ENCODE measurements at places on chromosomes 3 and 15.

DNA sequence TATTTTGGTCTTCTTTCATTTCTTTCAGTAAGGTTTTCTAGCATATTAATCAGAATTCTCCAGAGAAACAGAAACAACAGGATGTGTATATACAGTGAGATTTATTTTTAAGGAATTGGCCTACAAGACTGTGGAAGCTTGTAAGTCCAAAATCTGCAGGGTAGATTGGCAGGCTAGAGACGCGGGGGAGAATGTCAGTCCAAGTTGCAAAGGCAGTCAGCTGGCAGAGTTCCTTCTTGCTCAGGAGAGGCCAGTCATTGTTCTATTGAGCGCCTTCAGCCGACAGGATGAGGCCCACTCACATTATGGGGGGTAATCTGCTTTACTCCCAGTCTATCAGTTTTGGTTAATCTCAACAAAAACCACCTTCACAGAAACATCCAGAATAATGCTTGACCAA lies 133.4 kb upstream of the UBE3A start:
- DNase-seq = no peak

- DNase-seq = no peak
Observed at GRCh38 chr3:151144760-151145159, 58.3 kb downstream of the GPR171 start.

GRCh38 chr3:127395663-127396355 lies 108.0 kb upstream of the PRR20G start:
- DNase-seq = no peak

- DNase-seq = no peak
Observed at GRCh38 chr15:61605343-61605742, 376.2 kb upstream of the RORA start.

DNA sequence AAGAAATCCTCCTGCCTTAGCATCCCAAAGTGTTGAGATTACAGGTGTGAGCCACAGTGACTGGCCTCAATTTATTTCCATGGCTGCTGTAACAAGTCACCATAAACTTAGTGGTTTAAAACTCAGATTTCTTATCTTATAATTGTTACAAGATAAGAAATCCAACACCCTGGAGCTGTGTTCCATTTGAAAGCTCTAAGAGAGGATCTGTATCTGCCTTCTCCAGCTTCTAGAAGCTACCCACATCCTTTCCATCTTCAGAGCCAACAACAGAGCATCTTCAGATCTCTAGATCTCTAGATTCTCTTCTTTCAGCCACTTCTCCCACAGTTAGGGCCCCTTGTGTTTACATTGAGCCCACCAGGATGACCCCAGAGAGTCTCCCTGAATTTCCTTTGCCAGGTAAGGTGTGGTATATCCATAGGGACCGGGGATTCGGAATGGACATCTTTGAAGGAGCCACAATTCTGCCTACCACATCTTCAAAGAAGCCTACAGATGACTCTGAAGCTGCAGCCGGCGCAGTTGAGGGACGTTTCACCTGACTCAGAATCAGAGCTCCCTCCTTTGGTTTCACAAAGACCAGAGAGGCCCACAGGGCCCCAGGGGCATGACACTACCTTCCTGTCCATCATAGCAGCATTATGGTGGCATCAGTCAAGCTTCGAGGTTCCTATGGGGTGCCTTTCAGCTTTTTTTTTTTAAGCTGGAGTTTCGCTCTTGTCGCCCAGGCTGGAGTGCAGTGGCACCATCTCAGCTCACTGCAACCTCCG lies 87.0 kb upstream of the IGF1R start:
- no peak for DNase-seq

GRCh38 chr3:157916672-157917071 lies 189.5 kb downstream of the SHOX2 start:
- no peak for DNase-seq

DNA sequence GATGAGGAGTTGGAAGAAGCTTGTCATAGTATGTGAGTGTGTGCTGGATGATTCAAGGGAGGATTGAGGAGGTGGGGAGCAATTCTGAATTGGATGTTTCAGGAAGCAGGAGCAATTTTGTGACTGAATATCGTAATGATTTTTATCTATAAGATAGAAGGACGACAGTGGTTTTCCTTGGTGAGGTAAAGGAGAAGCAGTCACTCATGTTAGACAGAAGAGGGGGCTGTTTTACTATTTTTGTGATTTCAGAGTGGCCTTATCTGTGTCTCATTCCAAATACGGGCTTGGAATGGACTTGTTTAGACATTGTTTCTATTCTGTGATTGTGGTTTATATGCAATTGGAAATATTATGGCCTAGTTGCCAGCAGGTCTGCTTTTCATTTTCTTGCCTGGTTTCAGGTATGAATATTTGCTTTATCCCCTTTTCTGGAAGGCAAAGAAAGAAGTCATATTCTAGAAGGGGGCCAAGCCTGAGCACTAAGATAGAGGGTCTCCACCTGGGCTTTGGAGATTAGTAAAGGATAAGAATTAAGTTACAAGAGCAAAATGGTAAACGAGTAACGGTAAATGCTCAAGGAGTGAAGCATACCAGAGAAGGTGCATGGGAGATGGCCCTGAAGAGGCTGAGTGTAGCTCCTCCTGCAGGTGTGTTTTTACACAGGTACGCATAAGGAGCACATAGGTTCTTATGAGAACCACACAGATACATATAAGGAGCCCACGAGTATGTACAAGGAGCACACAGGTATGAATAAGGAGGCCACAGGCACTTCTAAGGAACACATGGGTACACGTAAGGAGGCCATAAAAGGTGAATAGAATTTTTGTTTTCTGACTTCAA lies 124.6 kb upstream of the KCNAB1 start:
- no peak for DNase-seq

DNA sequence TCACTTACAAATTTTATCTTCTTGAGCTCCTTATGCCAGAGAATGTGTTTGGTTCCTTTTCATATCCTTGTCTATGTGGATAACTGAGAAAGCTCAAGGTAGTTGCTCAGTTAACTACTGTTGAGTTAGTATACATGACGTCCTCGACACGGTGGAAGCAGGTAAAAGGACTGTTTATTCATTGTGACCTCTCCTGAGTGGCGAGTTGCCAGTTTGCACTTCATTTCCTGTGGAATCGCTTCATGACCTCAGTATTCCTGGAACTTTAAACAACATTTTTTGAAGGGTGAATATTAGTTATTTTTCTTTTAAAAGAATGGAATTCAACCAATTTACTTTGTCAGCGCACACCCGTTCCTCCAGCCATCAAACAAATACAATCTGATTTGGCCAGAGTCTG lies 1.2 kb upstream of the TPRG1 start:
- no peak for DNase-seq

DNA sequence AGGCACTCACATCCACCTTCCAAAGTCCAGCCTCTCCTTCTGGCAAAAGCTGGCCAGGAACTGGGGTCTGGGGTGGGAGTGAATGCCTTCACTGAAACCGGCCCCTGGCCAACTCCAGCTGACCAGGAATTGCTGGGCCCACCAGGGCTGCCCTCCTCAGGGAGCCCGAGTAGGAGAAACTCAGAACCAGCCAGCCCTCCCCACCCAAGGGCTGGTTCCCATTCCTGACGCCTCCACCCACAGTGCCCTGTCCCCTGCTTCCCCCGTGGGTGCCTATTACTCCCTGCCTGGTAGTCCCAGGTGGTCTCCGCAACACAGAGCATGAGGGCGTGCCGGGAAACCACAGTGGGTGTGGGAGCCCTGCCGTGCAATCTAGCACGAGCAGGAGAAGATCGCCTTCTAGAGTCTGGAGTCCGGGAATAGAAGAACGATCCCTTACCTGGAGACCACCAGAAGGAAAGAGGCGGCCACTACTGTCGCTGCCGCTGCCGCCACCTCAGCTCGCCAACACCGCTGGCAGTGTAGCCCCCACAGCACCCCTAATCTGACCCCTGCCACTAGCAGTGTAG lies 178.8 kb downstream of the POTEB3 start:
- DNase-seq = no peak

DNA sequence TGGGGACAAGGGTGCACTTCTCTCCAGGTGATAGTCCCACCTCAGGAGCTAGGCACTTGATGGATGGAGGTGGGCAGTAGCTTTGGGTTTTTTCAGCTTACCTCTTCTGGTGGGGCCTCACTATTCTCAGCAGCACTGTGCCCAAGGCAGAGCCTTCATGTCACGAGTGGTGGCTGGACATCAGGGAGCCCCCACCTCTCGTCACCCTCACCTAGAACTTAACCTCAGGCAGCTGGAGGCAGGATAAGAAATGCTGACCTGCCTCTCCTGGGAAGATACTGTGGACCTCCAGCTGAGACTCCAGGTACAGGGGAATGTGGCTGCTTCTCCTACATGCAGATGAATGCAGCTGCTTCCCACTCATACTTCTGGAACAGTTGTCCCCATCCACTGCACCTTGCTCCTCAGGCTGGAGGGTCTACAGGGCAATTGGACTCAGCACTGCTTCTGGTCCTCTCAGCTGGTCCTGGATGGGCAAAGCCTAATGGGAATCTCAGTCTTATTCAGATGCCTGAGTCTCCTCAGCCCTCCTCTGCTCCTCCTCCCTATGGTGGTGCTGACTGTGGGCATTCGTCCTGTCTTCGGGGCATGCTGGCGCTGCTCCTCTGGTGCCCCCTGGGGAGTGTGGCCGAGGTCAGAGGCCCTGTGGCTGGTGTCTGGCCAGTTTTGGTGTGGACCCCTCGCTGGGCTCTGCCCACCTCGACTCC lies 129.9 kb downstream of the KLF13 start:
- DNase-seq = no peak
